ENCODE measurements at places on chromosomes 1 and 21.

- no peak for DNase-seq
Measured at GRCh38 chr1:212606395-212607205, 2.0 kb upstream of the ATF3 start.

DNA sequence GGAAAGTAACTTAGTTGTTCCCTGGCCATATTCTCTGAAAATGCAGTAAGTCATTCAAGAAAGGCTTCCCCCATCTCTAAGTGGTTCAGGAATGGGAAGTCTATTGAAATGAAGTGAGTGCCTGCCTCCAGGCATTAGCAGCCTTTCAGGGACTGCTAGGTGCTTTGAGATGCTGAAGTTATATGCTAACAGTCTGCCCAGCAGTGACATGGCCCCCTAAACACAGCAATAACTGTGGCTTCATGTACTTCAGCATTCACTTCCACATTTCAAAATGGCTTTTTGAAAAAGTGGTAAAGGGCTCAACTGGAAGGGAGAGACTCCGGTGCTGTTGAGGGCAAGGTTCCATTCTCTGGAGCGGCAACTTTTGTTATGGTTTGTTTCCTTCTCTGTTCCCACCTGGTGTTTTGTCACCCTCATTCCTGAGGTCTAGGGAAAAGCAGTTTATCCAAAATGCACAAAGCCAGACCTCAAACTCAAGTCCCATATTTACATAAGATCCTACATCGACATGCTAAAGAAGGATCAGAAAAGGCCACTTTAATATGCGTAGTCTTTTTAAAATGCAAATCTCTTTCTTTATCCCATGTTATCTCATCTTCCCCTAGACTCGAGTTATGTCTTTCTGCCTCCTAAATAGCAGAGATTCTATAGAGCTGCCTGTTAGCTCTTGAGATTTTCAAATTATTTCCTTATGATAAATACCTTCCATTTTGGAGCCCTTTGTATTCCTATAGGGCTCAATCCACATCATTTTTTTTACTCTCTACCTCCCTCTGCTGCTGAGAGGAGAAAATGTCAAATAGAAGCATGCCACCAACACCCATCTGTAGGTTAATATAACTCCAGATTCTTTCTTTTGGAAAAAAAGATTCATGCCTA is 34.2 kb upstream of the LRRC8C start:
- DNase-seq, result peak; percentile 9

DNA sequence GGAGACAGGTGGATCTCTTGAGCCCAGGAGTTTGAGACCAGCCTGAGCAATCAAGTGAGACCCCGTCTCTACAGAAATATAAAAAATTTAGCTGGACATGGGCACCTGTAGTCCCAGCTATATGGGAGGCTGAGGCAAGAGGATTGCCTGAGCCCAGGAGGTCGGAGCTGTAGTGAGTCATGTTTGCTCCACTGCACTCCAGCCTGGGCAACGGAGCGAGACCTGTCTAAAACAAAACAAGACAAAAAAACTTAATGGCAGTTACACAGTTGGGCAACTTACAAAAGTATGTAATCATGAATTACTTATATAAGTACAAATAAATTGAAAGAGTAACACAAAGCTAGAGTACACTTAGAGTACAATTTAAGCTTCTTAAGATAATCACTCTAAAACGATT is 25.2 kb downstream of the RC3H1 start:
- no peak for DNase-seq

GRCh38 chr1:40794974-40795715 is 11.6 kb downstream of the KCNQ4 start:
- DNase-seq, result no peak

GRCh38 chr1:201766131-201766866 is 62.7 kb upstream of the IPO9 start:
- DNase-seq, result no peak

- no peak for DNase-seq
Measured at GRCh38 chr1:203402629-203403337, 51.9 kb upstream of the FMOD start.

DNA sequence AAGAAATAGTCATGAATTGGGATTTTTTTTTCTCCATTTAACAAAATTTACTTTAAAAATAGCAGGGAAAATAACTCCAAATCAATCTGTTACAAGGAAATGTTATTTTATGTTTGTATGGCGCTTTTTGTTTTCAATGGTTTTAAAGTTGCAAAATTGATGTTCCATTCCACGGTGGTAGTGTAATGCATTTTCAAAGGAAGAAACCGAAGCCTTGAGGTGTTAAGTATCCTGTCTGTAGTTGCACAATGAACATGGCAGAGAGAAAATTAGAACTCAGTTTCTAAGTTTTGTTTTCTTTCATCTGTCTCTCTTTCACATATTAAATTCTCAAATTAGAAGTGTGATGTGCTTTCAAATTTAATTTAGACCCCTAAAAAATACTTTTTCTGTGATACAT is 841.8 kb downstream of the USP25 start:
- no peak for DNase-seq

GRCh38 chr1:18581420-18581880 is 49.2 kb upstream of the PAX7 start:
- no peak for DNase-seq

DNA sequence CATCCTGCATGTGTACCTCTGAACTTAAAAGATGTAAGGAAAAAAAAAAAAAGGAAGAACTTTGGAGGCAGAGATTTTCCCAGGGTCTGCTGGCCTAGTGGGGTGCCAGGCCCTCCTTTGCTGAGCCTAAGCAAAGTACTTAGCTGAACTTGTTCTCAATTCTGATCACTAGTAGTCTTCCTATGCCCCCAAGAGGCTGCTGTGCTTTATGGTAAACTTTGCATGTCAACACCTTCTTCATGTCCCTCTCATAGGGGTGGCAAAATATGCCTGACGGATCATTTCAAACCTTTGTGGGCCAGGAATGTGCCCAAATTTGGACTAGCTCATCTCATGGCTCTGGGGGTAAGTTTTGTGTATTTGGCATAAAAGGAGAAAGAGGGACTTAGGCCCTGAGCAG is 1.4 kb upstream of the USP21 start:
- no peak for DNase-seq

DNA sequence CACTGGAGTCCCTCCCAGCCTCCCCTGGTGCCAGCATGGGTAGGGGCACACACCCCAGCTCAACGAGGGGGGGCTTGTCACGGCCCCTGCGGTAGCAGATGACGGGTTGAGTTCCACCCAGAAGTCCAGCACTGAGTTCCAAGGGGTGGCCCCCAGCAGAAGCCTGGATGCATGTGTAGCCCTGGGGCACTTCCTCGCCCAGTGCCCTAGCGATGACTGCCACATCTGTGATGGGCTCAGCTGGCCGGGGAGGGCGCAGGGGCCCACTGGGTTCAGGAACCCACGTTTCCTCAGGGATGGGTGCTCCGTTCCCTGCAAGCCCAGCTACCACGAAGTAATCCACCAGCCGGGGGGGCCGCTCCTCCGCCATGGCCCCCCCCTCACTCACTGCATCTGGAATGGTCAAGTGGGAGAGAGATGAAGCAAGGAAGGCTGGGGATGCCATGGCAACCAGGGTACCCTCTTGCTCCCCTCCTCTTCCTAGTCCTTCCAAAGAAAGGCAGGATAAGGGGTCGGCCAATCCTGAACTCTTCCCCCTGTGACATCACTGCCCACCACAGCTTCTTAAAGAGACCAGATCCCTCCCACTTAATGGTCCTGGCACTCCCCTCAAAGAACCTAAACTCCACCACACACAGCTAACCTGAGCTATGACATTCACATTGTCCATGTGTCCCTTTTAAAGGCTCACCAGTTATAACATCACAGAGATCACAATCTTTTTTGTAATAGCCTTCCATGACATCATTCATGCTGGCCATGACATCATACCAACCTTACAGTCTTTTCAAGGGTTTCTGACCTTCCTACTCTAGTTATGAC is 2.3 kb downstream of the DENND4B start:
- DNase-seq, result no peak

DNA sequence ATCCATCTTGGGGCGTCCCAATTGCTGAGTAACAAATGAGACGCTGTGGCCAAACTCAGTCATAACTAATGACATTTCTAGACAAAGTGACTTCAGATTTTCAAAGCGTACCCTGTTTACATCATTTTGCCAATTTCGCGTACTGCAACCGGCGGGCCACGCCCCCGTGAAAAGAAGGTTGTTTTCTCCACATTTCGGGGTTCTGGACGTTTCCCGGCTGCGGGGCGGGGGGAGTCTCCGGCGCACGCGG is 282 bp upstream of the SOD1 start:
- DNase-seq, result no peak

DNA sequence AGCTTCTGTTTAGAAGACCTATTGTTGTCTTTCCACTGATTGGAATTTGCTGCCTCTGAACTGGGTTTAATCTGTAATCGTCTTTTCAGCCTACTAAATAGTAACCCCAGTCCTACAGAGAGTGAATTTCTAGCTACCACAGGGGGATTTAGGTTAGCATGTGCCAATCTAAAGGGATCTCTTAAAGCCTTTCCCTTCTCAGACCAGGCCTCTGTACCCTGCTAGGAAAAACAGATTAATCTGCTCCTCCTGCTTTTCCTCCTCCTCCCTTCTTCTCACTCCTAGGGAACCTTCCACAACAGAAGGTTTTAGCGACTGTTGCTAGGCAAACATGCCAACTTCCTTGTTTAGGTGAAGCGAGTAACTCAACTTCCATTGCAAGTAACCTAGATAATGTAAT is 1.3 kb upstream of the RC3H1 start:
- peak; percentile 49 for DNase-seq

DNA sequence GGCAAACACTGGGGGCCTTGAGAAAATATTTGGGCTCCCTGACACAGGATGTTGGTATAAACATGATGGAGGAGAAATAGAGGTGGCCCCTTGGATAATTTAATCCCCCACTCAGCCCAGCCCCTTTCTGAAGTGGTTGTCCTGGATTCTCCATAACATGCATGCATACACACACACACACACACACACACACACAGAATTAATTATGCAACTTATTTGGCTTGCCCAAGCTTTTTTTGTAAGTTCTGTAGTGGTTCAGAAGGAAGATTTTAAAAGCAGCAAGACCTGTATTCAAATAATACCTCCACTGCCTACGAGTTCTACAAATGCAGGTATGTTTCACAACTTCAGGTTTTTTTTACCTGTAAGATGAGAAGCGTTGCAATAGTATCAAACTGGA is 15.0 kb downstream of the ATF3 start:
- no peak for DNase-seq

DNA sequence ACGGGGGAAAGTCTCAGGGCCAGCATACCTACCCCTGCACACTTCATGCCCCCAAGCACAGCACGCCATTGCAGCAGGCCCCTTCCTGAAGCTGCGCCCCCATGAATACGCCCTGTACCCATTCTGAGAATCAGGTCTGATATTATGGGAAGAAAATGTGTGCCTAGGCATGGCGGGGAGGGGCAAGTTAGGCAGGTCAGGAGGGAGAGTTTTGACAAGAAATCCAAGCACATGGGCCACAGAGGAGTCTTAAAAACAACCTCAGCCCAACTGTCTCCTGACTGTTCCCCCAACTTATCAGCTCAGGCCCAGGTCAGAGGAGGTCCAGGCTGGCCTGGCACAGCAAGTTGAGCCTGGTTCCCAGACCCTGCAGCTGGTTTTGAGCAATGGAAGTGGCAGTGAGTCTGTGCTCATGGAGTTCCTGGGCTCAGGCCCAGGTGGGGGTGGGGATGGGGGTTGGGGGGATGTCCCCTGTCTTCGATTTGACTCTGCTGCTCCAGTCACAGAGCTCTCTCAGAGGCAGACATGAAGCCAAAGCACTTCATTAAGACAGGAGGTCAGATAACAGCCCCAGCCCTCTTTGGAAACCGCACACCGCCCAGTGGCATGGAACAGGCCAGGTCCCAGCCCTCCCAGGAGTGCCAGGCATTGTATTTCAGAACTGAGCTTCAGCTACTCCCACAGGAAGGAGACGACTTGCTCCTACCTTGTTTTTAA is 20.6 kb upstream of the BCAR3 start:
- DNase-seq, result no peak

DNA sequence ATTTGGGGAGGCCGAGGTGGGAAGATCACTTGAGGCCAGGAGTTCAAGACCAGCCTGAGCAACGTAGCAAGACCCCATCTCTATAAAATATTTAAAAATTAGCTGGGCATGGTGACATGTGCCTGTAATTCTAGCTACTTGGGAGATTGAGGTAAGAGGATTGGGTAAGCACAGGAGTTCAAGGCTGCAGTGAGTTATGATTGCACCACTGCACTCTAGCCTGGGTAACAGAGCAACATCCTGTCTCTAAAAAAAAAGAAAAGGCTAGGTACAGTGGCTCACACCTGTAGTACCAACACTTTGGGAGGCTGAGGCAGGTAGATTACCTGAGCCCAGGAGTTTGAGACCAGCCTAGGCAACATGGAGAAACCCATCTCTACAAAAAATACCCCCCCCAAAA is 35.7 kb upstream of the RCC1 start:
- no peak for DNase-seq

DNA sequence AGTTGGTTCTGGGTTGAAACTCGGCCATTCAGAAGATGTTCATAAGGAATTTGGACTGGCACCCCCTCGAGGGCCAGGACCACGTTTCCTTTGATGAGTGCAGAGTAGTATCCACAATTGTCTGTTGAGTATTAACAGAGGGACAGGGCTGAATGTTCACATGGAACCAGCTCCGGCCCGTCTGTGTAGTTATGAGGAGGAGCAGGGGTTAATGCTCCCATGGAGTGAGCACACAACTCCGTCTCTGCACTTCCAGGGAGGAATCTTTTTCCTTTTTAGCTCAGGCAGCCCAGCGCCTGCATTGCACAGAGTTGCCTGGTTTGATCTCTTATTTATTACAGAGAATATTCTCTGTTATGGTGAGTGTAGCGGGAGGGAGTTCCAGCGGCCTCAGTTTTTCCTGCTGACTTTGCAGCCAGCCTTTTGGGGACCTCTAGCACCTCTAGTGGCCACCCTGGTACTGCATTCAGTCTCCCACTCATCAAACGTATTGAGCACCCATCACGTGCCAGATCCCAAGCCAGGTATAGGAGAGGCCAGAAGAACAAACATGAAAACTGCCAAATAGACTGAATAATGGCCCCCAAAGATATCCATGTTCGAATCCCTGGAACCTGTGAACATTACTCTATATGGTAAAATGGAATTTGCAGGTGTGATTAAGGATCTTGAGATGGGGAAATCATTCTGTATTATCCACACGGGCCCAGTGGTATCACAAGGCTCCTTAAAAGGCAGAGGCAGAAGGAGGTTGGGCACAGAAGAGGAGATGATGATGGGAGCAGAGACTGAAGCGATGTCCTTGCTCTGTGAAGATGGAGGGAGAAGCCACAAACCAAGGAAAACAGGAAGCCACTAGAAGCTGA is 167.7 kb upstream of the CSF3R start:
- DNase-seq, result no peak

- DNase-seq, result no peak
Measured at GRCh38 chr21:17903029-17903806, 84.1 kb upstream of the C21orf91 start.

Measured in right renal pelvis (tissue), 4 donors.